ENCODE measurements at places on chromosomes 16 and 17.

DNA sequence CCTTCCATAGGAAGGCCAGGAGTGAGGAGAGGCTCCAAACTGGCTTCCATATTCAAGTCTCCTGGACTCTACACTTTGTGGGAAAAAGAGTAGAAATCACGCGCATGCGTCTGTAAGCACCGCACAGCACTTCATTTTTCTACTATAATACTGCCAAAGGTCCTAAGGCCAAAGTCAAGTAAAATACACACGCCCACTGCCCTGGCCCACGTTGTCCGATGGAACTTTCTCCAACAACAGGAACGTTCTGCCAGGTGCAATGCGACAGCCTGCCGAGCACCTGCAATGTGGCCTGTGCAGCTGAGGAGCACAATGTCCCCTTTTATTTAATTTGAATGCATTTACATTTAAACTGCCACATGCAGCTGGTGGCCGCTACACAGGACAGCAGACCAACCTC lies 23.5 kb downstream of the DNASE1 start:
- DNase-seq, result no peak

DNA sequence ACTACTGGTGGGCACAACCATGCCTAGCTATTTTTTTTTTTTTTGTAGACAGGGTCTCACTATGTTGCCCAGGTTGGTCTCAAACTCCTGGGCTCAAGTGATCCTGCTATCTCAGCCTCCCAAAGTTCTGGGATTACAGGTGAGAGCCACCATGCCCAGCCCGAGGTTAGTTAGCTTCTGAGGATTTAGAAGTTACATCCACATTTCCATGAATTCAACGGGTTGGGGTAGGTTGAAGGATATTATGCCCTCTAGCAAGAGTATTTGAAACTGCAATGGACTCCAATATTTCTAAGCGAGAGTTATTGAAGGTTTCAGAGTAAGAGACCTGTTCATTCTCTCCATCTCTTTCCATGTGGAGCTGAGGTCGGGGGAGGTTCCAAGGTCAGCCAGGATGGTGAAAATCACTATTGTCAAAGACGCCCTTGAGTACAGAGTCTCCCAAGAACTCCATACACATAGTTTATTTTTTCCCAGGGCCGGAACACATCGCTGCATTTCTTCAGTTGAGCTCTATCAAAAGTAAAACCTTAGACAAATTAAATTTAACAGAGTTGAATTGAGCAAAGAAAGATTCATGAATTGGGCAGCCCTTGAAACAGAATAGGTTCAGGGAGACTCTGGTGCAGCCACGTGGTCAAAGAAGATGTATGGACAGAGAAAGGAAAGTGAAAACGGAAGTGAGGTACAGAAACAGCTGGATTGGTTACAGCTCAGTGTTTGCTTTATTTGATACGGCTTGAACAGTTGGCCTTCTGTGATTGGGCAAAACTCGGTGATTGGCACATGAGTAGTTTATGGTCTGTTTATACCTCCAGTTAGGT lies 19.0 kb upstream of the ITPRIPL2 start:
- DNase-seq, result no peak

GRCh38 chr17:79515646-79516571 lies 94.9 kb downstream of the RBFOX3 start:
- no peak for DNase-seq

- DNase-seq, result no peak
Measured at GRCh38 chr16:85996843-85997242, 97.9 kb downstream of the IRF8 start.

DNA sequence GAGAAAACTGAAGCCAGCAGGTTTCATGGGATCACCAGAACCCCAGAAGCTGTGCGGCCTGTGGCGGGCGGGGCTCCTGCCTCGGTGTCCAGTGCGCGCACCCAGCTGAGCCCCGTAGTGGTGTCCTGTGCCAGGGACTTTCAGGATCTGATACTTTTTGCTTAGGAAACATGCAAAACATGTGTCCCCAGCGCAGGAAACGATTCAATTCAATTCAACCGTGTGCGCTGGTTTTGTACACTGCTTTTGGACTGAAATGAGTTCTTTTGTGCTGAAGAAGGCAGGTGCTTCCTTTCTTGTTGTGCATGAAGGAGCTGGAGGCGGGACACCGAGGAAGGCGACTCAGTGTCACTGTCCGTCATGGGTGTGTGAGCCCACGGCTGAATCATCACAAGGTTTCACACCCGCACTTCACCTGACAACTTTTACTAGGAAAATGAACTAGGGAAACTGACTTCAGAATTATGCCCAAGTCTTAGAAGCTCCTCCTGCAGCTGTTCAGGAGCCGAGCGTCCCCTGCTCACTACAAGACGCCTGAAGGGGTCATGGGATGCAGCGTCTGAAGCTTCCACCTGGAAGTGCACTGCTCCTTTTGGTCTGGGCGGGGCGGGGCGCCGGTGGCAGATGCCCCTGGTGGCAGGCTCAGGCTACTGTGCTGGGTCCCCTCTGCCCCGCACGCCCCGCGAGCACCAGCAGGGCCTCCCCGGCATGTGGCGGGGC lies 31.4 kb upstream of the ZNF750 start:
- no peak for DNase-seq

GRCh38 chr16:77480681-77481315 lies 46.0 kb upstream of the ADAMTS18 start:
- DNase-seq, result no peak

DNA sequence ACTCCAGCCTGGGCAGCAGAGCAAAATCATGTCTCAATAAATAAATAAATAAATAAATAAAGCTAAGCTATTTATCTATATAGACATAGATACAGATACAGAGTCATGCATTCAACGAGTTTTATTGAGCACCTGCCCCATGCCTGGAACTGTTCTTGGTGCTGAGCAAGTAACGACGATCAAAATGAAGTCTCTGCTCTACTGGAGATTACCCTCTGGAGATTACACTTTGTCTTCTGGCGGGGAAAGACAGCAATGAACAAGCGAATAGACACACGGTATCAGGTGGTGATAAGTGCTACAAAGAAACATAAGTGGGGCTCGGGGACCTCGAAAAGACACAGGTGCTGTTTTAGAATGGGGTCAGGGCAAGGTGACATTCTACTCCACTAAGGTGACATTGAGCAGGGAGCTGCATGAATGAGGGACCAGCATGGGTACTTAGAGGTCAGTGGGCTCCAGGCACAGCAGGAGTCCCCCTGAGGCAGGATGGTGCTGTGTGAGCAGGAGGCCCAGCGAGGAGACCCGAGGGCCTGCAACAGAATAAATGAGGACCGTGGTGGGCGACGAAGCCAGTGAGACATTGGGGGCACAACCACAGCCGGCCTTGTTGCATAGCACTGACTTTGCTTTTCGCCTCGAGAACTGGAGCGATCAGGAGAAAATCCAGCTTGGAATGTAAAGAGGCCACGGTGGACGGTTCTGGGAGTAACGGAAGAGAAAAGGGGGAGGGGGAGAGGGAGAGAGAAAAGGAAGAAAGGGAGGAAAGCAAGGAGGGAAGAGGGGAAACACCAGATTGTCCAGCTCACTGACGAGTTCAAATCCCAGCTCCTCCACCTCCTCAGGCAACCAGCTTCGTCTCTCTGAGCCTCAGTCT lies 42.4 kb upstream of the MEAK7 start:
- no peak for DNase-seq

DNA sequence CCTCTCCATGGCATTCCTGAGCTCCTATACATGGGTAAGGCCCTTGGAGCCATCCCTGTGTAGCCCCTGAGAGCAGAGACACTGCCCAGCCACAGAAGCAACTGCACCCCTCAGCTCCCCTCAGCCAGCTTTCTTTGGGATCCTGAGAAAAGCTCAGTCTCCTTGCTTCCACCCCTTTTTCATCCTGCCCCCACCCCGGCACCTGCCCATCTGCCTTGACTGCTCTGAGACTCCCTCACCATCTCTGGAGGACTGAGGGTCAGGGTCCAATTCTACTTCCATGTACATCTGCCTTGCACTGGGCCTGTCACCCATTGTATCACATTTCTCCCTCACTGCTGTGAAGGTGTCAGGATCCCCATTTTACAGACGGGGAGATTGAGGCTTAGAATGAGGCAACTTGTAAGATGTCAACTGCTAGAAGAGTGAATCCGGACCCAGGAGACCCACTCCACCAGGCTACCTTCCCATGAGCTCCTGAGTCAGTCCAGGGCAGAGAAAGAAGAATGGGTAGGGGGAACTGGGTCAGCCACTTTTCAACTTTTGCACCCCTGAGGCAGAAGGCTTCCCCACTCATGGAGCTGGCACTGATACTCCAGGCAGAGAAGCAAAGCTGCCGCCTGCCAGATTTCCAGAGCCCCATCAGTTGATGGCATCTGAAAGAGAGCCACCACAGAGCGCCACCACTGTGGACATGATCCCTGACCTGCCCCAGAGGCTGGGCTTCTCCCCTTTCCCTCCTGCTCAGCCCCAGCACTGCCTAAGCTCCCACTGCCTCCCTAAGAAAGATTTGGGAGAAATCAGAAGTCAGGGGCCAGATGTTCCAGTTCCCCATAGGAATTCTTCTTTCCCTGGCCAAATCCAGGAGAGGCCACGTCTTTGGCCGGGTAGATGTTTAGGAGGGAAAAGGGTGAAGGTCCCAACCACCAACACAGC lies 135.4 kb downstream of the TMEM132E start:
- no peak for DNase-seq

- DNase-seq, result peak; percentile 43
Measured at GRCh38 chr17:62680541-62681052, 53.1 kb downstream of the MRC2 start.

- DNase-seq, result no peak
Measured at GRCh38 chr16:86970726-86971125, 346.5 kb downstream of the C16orf95 start.

DNA sequence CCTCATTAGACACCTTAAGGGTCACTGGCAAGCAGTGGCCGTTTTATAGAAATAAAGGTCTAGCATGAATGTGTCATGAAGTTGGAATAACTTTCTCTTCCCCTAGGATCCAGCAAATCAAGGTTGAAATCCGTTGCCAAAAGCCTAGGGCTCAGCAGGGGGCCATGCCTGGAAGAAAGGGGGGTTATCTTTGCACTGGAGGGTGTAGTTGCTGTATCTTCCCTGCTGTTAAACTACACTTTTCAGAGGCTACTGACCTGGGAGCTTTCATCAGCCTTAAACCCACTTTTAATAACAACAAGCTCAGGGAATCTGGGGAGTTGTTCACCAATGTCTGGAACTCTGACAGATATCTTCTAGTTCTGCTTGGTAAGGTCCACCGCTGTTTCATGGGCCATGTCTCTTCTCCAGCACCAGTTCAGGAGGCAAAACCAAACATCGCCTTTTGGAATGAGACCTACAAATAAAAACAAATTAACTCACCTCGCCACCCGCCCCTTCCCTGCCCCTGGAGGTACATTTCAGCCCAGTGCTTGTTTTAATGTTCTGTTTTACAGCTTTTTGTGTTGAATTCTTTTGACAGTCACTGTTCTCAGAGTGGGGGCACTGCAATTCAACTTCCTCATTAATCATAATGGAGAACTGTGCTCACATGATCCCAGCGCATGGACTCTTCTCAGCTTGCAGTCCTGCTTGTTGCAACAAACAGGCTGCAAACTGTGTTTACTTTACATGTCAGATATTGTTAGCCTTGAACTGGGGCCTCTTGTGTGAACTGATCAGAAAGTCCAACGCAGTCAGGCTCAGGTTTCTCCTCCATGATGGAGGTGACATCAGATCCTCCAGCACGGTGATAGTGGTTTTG lies 508.7 kb downstream of the KCNJ2 start:
- DNase-seq, result no peak

DNA sequence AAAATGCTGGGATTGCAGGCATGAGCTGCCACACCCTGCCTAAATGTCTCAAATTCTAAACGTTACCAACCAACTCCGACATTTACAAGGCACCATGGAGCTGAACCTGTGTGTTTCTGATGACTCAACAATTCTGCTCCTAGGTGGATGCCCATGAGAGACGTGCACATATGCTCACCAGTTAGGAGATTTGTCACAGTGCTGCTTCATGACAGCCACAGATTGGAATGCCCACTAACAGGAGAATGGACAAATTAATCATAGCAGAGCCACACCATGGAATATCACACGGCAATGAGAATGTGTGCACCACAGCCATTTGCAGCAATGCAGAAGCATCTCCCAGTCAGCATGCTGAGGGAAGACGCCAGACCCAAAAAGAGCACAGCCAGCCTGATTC lies 8.0 kb upstream of the KCNG4 start:
- DNase-seq, result no peak

GRCh38 chr17:80358131-80358530 lies 56.8 kb upstream of the ENDOV start:
- DNase-seq, result no peak

DNA sequence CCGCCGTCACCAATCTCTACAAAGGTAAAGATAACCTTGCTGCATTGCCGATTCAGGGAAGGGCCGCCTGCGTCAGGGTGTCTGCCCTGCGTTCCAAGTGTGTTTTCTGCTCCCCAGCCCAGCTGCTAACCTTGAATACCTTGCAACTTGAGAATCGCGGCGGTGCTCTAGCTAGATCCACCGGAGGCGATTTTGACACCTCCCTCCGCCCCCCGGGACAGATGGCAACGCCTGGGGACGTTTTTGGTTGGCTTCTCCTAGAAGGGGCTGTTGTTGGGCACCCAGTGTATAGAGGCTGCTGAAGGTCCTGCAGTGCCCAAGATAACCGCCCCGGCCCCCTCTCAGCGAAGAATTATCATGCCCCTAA lies 1.5 kb downstream of the HAPSTR1 start:
- DNase-seq, result peak; percentile 53

DNA sequence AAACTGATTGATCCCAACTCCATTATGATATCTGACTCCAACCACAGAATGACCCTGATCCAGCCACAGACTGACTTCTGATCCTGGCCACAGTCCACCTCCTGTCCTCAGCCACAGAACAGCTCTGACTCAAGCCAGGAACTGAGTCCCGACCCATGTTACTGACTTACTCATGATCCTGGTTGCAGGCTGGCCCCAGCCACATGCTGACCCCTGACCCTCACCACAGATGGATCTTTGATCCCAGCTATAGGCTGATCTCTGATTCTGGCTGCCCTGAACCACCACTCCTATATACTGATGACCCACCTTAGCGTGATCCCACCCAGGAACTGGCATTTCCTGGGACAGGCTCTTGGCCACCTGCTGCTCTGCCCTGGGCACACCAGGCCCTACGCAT lies 32.2 kb upstream of the IL21R start:
- no peak for DNase-seq

- peak; percentile 77 for DNase-seq
Measured at GRCh38 chr17:29572691-29573557, 4.4 kb downstream of the TP53I13 start.

DNA sequence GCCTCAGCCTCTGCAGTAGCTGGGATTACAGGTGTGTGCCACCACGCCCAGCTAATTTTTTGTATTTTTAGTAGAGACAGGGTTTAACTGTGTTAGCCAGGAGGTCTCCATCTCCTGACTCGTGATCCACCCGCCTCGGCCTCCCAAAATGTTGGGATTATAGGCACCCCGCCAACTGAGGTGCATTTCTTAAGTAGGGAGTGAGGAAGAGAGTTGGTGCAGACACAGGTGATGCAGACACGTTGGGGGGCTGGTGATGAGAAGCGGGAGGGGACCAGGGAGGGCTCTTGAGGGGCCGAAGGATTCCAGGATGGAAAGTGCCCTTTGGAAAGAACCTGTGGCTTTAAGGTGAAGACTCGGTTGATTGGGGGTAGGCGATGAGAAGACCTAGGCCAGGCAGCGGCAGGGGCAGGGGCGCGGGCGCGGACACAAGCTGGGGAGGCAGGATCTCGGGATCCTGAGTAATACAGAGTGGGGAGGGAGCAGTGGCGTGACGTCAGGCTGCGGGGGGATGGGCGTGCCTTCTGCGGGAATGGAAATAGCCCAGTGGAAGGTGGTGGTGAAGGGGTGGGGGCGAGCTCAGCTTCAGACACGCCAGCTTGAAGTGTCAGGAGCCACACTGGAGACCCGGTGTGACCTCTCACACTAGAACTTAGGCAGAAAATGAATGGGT lies 2.5 kb upstream of the ATP6V0C start:
- DNase-seq, result no peak

GRCh38 chr16:27549464-27549745 lies 308 bp downstream of the GTF3C1 start:
- DNase-seq, result no peak

All from D341Med (cell line).